ENCODE measurements at places on chromosomes 1 and 21.

DNA sequence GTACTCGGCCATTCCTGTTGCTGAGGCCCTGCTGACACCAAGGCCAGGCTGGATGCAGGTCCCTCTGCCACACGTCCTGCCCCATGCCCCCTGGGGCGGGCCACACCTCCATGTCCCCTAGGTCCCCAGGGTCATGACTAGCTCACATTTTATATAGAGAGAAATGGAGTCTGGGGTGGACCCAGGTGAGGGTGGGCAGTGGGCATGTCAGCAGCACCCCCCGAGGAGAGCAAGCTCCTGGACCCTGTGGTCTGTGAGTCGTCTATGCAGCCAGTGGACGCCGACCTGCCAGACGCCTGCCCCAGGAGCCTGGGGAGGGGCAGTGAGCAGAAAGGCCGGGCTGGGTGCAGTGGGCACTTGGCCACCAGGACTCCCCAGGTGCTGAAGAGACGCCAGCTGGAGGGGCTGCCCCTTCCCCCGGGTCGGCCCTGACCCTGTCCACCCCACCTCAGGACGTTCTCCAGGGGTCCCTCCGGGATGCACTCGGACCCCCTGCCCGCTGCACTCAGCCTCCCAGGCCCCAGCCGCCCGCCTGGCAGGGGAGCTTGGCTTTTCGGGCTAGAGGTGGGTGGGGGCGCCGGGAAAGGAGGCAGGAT, 15.9 kb downstream of the SAMD11 start:
- no peak for DNase-seq

- no peak for DNase-seq
Observed at GRCh38 chr1:15657021-15657420, 27.1 kb upstream of the PLEKHM2 start.

GRCh38 chr1:24847995-24848881, 81.8 kb downstream of the RUNX3 start:
- peak; percentile 86 for DNase-seq

- no peak for DNase-seq
Observed at GRCh38 chr1:175742790-175743459, 470 bp downstream of the TNR start.
